ENCODE measurements at places on chromosomes 7 and 10.

DNA sequence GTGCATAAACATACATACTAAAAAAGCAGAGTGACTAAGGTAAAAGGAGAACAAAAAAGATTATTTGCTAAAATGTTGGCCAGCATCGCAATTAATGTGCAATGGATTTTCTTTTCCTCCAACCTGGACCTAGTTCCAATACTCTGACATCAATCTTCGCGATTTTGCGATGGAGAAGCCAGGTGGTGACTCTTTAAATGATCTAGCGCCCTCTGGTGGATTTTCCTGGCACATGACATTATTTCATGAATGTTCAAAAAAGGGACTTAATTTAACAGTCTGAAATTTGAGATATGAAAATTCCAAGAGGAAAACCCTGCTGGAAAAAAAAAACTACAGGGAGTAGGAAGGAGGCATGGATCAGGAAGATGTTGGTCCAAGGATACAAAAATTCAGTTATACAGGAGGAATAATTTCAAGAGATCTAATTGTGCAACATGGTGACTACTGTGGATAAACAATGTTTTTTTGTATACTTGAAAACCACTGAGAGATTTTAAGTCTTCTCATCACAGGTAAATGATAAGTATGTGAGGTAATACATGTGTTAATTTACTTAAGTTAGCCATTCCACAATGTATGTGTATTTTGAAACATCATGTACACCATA is 4.3 kb upstream of the KCNMA1 start:
- peak; percentile 76 for DNase-seq

GRCh38 chr7:14841086-14841485 is 61.5 kb downstream of the DGKB start:
- DNase-seq: no peak

DNA sequence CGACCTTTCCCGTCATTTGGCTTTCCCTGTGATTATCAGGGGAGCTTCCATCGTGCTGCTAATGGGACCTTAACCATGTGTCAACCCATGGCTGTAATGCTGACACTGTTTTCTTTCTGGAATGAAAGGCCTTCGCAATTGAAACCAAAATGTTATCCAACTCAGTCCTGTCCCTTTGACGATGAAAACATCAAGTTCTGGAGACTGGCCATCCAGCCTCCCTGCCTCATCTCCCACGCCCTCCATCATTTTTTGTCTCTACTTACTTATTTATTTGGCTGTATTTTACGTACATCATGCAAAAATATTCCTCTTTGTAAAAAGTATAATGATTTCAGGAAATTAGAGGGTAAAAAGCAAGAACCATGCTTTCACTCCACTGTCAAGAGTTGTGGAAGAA is 69.8 kb downstream of the EGFR start:
- DNase-seq: no peak

DNA sequence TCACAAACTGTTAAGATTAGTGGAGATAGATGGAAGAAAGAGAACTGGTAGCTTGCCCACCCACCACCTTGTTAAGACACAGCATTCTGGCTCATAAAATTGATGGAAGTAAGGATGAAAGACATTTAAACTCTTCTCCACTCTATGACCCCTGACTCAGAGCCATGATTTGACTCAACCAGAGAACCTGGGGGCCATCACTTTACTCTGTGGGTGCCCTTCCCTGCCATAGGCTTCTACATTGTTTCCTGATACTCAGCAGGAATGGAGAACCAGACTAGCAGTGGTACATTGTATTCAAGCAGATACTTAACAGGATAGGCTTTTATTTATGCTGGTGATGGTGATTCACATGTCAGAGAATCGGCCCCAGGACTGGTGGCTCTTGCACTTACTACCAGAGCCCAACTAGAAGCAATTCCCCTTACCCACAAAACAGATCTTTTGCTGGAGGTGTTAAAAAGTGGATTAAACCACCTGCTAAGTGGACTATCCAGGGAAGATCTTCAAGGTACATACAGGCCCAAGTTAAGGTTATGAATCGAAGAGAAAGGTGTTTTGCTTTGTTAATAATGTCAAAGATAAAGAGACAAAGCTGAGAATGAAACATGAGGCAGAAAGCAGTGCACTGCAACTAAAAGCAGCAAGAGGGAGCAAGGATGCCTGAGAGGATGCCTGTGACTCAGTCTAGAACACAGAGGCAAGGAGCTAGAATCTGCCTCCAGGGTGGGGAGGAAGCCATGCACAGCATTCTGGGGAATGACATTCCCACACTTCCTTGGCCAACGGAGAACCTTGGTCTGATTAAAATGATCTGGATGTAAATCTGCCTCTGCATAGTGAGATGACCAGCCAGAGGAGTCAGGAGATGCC is 36.0 kb upstream of the GLI3 start:
- no peak for DNase-seq

- no peak for DNase-seq
These were observed 3.8 kb upstream of the GTF2IRD1 start for GRCh38 chr7:74449809-74450397.

DNA sequence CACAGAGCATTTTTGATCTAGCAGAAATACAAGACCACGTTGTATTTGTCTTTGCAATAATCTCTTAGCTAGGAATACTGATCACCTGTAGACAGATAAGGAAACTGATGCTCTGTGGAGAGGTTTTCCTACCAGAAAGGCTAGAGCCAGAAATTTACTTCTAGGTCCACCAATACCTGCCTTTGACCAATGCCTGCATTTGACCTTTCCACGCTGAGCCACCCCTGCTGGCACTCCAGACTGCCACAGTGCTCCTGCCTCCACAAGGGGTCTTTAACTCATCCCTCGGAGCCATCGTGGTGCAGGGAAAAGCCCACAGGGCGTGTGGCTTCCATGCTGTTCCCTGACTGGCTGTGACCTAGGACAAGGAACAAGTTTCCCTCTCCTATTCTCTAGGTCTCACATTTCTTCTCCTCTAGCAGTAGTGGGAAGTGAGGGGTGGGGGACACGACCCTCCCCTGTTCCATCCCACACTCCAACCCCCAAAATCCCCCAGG is 1.5 kb upstream of the ELN start:
- no peak for DNase-seq

DNA sequence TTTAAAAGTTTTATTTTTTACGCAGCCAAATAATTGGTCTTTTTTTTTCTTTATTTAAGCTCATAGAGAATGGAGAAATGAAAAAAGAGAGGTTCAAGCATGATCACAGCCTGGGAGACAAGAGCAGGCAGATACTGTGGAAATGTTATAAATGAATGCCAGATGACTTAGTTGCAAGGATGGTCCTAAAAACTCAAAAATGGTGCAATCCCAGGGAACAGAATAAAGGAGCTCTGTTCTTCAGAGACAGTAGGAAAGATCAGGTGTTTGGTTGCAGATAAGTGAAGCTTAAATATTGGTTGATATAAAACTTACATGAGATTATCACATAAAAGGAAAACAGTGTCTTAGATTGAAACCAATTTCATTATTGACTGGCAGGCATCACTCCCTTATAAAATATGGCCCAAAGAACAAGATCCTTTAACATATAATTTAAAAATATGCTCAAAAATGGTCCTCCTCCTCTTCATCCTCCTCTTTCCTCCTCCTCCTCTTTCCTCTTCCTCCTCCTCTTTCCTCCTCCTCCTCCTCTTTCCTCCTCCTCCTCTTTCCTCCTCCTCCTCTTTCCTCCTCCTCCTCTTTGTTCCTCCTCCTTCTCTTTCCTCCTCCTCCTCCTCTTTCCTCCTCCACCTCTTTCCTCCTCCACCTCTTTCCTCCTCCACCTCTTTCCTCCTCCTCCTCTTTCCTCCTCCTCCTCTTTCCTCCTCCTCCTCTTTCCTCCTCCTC is 18.6 kb downstream of the GNAT3 start:
- no peak for DNase-seq

DNA sequence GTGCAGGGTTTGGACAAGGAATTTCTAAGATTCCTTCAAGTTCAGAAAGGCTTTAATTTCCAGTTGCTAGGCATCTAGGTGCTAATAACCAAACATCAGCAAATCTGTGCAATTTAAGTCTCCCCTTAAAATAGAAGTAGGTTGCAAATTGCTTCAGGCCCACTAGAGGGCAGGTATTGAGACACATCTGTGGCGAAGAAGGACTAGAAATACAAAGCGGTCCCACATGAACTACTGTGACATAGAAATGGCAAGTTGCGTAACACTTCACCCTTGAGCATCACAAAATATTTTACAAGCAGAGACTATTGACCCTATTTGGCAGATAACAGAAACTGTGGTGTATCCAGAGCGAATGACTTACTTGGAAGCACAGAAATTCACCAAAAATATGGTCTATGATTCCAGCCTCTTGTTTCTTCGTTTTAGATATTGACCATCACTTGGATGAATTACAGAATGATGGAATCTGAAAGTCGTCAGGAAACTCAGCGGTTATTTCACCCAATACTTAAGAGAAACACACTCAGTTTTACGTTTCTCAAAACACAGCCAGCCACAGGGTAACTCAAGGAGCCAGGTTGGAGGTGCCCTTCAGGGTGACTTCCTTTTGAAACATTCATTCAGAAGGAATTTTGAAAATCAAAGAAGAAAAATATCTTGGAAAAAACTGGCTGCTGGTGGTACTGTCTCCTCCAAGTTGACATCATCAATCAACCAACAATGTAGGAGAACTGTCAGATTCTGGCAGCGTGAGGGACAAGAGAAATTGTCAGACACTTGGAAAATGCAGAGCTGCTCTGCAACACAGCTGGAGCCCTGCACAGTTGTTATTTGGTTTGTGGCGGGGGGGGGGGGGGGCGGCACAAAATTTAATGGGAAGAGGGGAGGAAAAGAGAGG is 256.3 kb upstream of the MINDY3 start:
- no peak for DNase-seq

DNA sequence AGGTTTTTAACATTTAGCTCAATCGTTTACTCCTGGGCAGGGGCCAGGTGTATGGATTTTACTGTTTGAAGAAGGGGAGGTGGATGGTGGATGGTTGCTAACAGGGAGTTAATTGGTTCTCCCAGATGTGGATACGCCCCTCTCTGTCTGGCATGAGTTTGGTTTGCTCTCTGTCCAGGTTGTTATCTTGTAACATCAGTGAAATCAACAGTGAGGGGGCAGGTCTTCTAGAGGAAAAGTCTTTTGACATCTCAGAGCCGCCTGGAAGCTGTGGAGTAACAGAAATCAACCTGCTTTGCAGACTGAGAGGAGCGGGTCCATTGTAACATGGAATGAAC is 243.4 kb downstream of the MGMT start:
- no peak for DNase-seq

DNA sequence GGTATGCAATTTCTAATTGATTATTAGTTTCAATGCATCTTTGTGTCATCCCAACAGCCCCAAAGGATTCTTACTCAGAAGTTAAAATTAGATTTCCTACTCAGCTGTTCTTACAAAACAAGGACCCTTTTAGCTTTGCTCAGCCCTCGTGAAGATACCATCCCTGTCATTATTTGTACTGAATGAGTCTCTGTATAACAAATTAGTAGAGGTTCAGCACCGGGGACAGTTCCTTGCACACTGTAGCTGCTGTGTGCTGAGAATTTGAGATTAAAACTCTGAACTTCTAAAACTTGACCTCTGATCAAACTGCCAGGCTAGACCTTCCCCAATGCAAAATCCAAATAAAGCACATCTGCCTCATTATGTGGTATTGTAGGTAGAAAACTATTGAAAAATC is 299.1 kb downstream of the LHFPL3 start:
- no peak for DNase-seq

GRCh38 chr10:67853512-67853911 is 15.5 kb upstream of the DNAJC12 start:
- DNase-seq: no peak

DNA sequence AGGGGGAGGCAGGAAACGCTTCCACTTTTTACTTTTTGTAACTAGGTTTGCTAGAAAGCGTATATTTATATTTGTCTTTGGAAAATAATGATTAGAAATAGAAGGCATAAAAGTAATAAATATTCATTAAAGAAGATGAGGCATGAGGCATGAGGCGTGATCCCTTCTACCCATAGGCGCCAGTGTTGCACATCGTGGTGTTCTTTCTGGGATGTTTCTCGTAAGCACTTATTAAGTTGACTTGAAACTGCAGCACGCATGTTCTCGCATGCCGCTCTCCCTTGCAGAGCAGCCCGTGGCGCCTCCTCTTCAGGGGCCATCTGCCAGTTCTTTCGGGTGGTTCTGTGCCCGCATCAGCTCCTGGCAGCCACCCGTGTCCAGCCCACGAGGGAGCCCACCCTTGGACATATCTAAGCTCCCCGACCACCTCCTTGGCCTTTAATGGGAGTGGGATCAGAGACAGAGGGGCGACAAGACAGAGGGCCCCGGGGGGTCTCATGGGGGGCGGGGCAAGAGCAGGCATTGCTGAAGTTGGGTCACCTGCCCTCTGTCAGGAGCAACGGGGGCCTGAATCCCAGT is 28.5 kb upstream of the CSGALNACT2 start:
- DNase-seq: no peak

- DNase-seq: no peak
These were observed 99.5 kb downstream of the VTI1A start for GRCh38 chr10:112546474-112546873.

DNA sequence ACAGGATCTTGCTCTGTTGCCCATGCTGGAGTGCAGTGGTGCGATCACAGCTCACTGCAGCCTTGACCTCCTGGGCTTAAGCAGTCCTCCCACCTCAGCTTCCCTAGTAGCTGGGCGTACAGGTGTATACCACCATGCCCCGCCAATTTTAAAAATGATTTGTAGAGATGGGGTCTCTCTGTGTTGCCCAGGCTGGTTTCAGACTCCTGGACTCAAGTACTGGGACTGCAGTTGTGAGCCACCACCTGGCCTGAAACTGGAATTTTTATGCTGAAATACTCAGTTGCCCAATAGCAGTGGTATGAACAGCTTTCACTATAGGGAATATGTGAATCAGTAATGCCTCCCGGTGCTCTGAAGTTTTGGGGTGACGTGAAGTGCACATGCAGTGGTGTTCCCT is 7.6 kb downstream of the ZRANB1 start:
- DNase-seq: no peak

DNA sequence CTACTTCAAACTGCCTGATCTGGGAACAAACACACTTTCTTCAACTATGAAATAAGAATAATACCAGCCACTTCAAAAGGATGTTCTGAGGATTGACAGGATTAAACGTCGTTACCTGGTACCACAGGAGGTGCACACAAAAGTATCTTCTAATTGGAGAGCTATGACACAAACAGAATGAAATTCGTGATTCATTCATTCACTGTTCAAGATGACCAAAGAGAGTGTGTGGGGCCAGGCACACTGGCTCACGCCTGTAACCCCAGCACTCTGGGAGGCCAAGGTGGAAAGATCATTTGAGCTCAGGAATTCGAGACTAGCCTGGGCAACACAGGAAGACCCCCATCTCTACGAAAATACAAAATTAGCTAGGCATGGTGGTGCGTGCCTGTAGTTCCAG is 50.9 kb downstream of the SFMBT2 start:
- no peak for DNase-seq

GRCh38 chr10:126191192-126191591 is 197.1 kb downstream of the ADAM12 start:
- no peak for DNase-seq

GRCh38 chr10:132467464-132468149 is 70.0 kb upstream of the INPP5A start:
- DNase-seq: no peak

Data from left forelimb (tissue), 1 donor.